ENCODE measurements at places on chromosomes 4 and X. TPM values are rescaled to one million over a fixed set of nuclear protein-coding genes. Genes with fewer than 3 reads are reported as not detected.

The COMMD8 gene
- total RNA-seq, result 41.1 TPM

The PDHA2 gene
- not detected for total RNA-seq

The CLIC2 gene
- total RNA-seq, result 1.4 TPM

The SSX2 gene
- total RNA-seq, result not detected

The CCDC160 gene
- 19.8 TPM for total RNA-seq

The HHIP gene
- total RNA-seq, result 0.07 TPM

The VCX3A gene
- total RNA-seq, result not detected

The CSAG3 gene
- total RNA-seq, result not detected

The CPLX1 gene
- 4.7 TPM for total RNA-seq

The IBSP gene
- not detected for total RNA-seq

The ADGRL3 gene
- not detected for total RNA-seq

The FAT4 gene
- total RNA-seq, result not detected

The PABPC1L2A gene
- not detected for total RNA-seq

The NDUFA1 gene
- total RNA-seq, result 55.4 TPM

The C4orf50 gene
- total RNA-seq, result not detected

The FAM47B gene
- not detected for total RNA-seq

The MUC7 gene
- not detected for total RNA-seq

The SLC26A1 gene
- total RNA-seq, result 0.85 TPM

The ZGRF1 gene
- total RNA-seq, result 9.2 TPM

The HS3ST1 gene
- total RNA-seq, result not detected
